ENCODE measurements at places on chromosomes 6 and 20. TPM values are rescaled to one million over a fixed set of nuclear protein-coding genes. Genes with fewer than 3 reads are reported as not detected.

NRN1 gene
- total RNA-seq = not detected

NANP gene
- 5.8 TPM for total RNA-seq

BPIFA2 gene
- total RNA-seq = not detected

APOM gene
- total RNA-seq = 1.2 TPM

PI16 gene
- not detected for total RNA-seq

SLC17A3 gene
- total RNA-seq = 0.27 TPM

Measured in GM23338 (cell line).